Neural crest cell (in vitro differentiated cells): ENCODE measurements at places on chromosomes 4 and X. TPM values are rescaled to one million over a fixed set of nuclear protein-coding genes. Genes with fewer than 3 reads are reported as not detected.
A peak's percentile ranks its signal among the peaks of the same experiment; 100 is the strongest.

The XAGE2 gene
- not detected in 2 replicates for total RNA-seq

DNA sequence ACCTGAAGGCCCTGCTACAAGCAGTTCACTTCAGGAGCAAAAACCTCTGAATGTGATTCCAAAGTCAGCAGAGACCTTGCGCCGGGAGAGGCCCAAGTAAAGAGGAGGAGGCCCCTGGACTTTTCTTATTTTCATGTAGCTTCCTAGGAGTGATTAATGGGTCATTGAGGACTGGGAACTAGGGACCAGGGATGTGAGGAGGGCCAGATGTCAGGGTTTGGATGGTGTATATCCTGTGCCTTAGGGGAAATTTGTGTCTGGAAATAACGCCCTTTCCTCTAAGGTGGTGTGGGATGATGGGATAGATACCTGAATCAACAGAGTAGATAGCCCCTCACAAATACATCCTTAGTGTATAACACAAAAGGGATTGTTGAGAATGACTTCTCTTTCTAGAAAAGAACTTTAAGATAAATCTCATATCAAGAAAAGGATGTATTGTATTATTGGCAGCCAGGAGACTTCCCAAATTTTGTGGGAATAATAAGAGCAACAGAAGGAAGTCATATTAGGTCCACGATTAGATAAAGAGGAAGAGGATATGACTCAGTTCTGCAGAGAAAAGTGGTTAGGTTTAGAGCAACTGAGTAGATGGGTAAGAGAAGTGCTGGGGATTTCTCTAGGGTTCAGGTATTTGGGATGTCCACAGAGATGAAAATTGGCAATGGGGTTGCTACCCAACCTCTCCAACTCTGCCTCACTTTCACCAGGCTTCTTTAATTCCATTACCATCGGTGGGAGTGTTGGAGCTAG is 1.1 kb downstream of the ITGB1BP2 start:
- no peak for DNase-seq
- H3K27me3 ChIP-seq: no peaks in the 10 kb centered on the region
- H3K4me3 ChIP-seq: peak overlapping the region; percentile 23
- peaks cover 6% of the 10 kb centered on the region for H3K4me1 ChIP-seq
- H3K27ac ChIP-seq: no peak overlapping the region

The NRK gene
- 0.26 and 0.32 TPM in 2 replicates for total RNA-seq

DNA sequence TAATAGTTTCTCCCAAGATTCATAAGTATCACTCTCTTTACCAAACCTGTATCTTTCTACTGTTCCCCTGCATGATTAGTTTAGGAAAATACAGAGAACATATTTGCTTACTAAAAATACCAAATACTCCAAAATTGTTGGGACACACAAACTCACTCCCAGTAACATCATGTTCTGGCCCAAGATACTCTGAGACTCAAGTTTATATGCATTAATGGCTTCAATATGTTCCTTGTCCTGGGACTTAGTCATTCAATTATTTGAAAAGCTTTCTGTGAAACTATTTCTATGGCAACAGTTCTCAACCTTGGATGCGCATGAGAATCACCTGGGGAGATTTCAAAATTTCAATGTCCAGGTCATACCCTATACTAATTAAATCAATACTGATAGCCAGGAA is 138.9 kb upstream of the PTCHD1 start:
- H3K4me1 ChIP-seq: no peaks in the 10 kb centered on the region
- H3K27ac ChIP-seq: no peak overlapping the region
- H3K4me3 ChIP-seq: no peak overlapping the region
- H3K36me3 ChIP-seq: no peaks in the 10 kb centered on the region
- H3K27me3 ChIP-seq: no peaks in the 10 kb centered on the region

GRCh38 chrX:145178268-145178667 is 69.0 kb upstream of the SPANXN1 start:
- no peaks in the 10 kb centered on the region for H3K27me3 ChIP-seq
- no peak for DNase-seq
- no peaks in the 10 kb centered on the region for H3K36me3 ChIP-seq
- no peak overlapping the region for H3K27ac ChIP-seq
- H3K4me1 ChIP-seq: no peaks in the 10 kb centered on the region

The PRRG1 gene
- total RNA-seq: 8.0 TPM in 2 replicates

DNA sequence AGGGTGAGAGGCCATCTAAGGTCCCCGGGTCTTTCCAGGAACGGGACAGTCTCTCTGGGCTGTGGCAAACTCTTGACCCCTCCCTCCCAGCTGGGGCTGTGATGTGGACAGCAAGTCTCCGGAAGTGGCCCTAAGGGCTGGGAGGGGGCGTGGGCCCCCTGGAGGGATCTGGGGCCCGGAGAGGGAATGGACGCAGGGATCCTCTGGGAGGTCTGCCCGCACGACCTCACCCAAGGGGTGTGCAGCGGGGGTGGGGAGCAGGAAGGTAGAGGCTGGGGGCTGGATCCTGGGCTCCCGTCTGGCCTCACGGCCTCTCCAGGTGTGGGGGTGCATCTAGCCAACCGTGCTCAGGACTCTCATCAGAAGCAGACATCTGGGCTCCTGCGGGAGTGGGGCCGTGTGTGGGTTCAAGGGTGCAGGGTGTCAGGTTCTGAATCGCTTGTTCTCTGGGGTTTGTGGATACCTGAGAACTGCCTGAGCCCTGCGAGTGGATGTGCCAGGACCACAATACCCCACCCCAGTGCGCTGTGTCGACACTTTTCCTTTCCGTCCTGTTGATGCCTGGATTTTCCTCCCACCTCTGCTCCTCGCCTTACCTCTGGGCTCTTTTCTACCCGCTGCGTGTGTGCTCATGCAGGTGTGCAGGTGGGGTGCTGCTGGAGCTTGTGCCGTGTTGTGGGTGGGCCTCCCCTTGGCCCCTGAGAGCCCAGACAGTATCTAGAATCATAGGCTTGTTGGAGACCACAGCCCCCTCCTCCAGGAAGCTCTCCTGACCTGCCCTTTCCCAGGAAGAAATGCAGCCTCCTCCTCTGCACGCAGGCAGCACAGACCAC is 915 bp downstream of the CPZ start:
- no peak overlapping the region for H3K4me3 ChIP-seq
- no peak overlapping the region for H3K27ac ChIP-seq
- DNase-seq: no peak
- H3K36me3 ChIP-seq: no peaks in the 10 kb centered on the region
- H3K27me3 ChIP-seq: peaks cover 57% of the 10 kb centered on the region

The DUSP21 gene
- not detected in 2 replicates for total RNA-seq

The PCDH18 gene
- total RNA-seq: 65.7 and 67.4 TPM in 2 replicates

- peaks cover 9% of the 10 kb centered on the region for H3K36me3 ChIP-seq
- peaks cover 34% of the 10 kb centered on the region for H3K4me1 ChIP-seq
- H3K4me3 ChIP-seq: no peak overlapping the region
- no peak for DNase-seq
- no peak overlapping the region for H3K27ac ChIP-seq
Measured at GRCh38 chr4:113467581-113467980, 294.0 kb downstream of the CAMK2D start.

The C4orf36 gene
- total RNA-seq: 1.9 and 3.2 TPM in 2 replicates

The ANOS1 gene
- total RNA-seq: 18.1 and 18.8 TPM in 2 replicates

GRCh38 chr4:74330295-74330750 is 22.1 kb downstream of the EPGN start:
- H3K27me3 ChIP-seq: no peaks in the 10 kb centered on the region
- DNase-seq: no peak
- no peak overlapping the region for H3K4me3 ChIP-seq
- H3K36me3 ChIP-seq: no peaks in the 10 kb centered on the region
- H3K4me1 ChIP-seq: no peaks in the 10 kb centered on the region

- peak overlapping the region; percentile 91 for H3K27ac ChIP-seq
- no peaks in the 10 kb centered on the region for H3K27me3 ChIP-seq
- H3K36me3 ChIP-seq: no peaks in the 10 kb centered on the region
- H3K4me3 ChIP-seq: no peak overlapping the region
- no peak for DNase-seq
- peaks cover 21% of the 10 kb centered on the region for H3K4me1 ChIP-seq
Measured at GRCh38 chr4:94826206-94826605, 68.5 kb downstream of the BMPR1B start.

- no peak overlapping the region for H3K4me3 ChIP-seq
- H3K4me1 ChIP-seq: no peaks in the 10 kb centered on the region
- H3K36me3 ChIP-seq: peaks cover 7% of the 10 kb centered on the region
- no peaks in the 10 kb centered on the region for H3K27me3 ChIP-seq
Measured at GRCh38 chr4:38939165-38939564, 71.6 kb downstream of the FAM114A1 start.

DNA sequence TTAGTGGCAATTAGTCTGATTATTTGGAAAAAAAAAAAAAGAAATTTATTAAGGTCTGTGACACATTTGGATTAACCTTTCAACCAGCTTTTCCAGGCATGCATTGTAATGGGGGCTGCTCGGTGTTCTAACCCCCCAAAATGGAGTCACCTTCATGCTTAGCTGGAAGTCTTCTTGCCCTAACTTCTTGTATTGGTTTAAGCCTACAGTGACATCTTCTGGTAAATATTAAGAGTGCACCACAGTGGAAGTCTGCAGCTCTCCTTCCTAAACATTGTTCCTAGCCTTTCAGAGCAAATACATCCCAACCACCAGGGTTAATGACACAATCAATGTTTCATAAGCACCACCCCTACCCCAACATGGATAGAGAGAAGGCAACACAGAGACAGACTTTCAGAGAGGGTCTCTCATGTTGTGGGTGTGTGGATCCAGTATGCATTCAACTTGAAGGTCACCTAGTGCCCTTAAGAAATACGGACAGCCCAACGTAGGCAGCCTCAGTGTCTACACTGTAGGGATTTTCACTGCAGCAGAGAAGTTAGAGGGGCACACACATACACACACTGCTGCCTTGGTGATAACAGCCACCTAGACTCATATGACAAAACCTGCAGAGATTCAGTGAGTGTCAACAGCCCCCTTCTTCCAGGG is 142.9 kb upstream of the MBNL3 start:
- H3K4me3 ChIP-seq: no peak overlapping the region
- H3K27ac ChIP-seq: no peak overlapping the region
- no peaks in the 10 kb centered on the region for H3K27me3 ChIP-seq
- no peaks in the 10 kb centered on the region for H3K36me3 ChIP-seq
- DNase-seq: no peak

The TMEM33 gene
- total RNA-seq: 73.9 and 74.7 TPM in 2 replicates

GRCh38 chr4:129623233-129623875 is 527.4 kb downstream of the C4orf33 start:
- H3K27ac ChIP-seq: no peak overlapping the region
- DNase-seq: no peak
- H3K36me3 ChIP-seq: no peaks in the 10 kb centered on the region

The CENPVL1 gene
- total RNA-seq: 1.3 and 1.6 TPM in 2 replicates

DNA sequence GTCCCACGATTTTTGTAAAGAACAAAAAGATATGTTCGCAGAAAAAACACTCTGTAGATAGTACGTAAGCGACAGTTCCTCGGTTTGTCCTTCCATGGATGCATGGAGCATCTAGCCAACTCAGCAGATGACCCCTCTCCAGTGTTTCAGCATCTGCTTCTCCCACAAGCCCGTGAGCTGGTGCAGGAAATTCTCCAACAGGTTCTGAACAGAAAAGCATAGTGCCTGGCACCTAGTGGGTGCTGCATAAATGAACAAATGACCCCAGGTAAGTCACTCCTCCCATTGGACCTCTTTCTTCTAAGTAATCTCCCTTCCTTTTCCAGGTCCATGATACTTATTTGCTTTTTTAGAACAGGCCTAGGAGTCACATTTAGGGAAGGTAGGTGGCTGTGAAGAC is 966 bp upstream of the KIAA0232 start:
- no peak overlapping the region for H3K27ac ChIP-seq
- peak overlapping the region; percentile 83 for H3K4me3 ChIP-seq
- H3K36me3 ChIP-seq: no peaks in the 10 kb centered on the region
- DNase-seq: no peak
- peaks cover 70% of the 10 kb centered on the region for H3K4me1 ChIP-seq

The PPP4R3C gene
- total RNA-seq: not detected in 2 replicates

The MAGEA8 gene
- not detected in 2 replicates for total RNA-seq

DNA sequence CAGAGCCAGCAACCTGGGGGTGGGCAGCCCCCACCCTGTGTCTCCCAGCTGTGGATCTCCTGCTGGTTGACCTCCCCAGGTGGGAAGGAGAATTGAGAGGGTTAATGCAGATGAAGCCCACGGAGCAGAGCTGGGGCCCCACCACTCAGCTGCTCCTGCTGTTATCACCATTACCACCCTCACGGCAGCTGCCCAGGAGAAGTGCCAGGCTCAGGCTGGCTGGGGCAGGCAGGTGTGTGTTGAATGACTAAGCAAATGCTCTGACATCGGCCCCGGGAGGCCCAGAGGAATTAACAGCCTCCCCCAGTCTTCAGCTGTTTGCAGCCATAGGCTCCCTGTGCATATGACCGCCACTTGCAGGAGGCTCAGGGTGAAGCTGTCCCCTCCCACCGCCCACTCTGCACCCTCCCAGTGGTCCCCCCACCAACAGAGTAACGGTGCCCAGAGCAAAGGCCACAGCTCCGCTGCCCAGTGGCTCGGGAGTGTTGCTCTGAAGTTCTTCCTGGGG is 133.8 kb downstream of the CPZ start:
- no peaks in the 10 kb centered on the region for H3K36me3 ChIP-seq
- H3K27me3 ChIP-seq: peaks cover 48% of the 10 kb centered on the region
- H3K27ac ChIP-seq: no peak overlapping the region
- H3K4me3 ChIP-seq: no peak overlapping the region

The GPC4 gene
- 21.1 and 22.3 TPM in 2 replicates for total RNA-seq

GRCh38 chrX:39992300-39992699 is 105.5 kb downstream of the BCOR start:
- DNase-seq: no peak
- no peak overlapping the region for H3K4me3 ChIP-seq
- no peak overlapping the region for H3K27ac ChIP-seq
- H3K36me3 ChIP-seq: no peaks in the 10 kb centered on the region
- H3K4me1 ChIP-seq: peaks cover 15% of the 10 kb centered on the region

DNA sequence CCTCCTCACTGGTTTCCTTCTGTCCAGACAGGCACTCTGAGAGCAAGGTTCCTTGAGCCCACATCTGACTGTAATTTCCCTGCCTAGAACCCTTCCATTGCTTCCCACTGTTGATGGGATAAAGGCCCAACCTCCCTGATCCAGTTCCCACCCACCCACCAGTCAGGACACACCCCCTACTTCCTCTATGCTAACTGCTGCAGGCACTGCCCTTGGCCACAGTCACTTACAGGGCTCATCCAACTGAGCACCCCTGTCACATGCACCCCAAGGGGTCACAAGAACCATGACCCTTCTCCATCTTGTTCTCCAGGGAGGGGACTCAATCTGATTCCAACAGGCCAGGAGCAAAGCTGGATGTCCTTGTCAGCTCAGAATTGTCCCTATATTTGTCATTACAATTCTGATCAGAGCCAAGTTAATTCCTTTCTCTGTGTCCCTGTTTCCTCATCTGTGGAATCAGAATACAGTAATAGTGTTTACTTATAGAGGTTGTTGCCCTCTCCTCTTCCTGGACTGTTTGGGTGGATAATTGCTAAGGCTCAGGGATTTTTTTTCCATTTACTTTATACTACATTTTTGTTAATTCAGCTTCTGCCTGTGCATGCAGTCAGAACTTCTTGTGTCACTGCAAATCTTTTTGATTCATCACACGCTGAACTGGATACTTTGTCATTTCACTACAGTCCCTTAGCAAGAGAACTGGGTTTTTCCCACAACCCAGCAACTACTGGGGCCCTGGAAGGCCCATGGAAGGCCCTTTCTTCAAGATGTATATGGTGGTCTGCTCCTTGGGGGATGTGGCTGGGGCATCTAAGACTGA is 105.6 kb upstream of the MAMLD1 start:
- no peak overlapping the region for H3K4me3 ChIP-seq
- H3K4me1 ChIP-seq: no peaks in the 10 kb centered on the region
- no peak overlapping the region for H3K27ac ChIP-seq

The LPAR4 gene
- total RNA-seq: 17.3 and 20.1 TPM in 2 replicates
